ENCODE measurements at places on chromosomes 6 and 20.

DNA sequence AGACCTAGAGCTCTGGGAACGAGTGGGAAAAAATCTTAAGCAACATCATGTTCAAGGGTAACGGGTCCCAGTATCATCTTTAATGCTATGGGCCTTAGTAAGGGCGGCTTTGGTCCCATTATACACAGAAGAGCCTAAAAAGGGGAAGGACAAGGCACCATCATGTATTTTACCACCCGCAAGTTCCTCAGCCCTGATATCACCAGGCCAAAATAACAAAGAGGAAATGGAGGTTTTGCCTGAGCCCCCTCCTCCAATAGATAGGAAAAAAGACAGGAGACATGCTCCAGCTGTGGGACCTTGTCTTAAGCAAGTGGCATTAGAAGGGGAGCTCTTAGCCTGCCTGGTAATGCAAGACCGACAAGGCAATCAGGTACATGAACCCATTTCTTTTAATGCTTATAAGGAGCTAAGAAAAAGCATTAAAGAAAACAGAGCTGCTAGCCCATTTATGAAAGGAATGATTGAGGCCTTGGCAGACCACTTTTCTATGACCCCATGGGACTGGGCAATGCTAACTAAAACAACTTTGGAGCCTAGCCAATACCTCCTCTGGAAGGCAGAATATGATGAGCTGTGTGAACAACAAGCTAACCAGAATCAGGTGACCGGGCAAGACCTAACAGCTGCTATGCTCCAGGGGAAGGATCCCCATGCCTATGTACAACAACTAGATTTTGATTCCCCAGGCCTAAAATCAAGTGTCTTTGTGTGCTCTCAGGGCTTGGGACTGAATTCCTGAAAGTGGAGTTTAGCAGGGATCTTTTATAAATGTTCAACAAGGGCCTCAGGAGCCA, 23.2 kb downstream of the HLA-DPA1 start:
- no peak for DNase-seq

DNA sequence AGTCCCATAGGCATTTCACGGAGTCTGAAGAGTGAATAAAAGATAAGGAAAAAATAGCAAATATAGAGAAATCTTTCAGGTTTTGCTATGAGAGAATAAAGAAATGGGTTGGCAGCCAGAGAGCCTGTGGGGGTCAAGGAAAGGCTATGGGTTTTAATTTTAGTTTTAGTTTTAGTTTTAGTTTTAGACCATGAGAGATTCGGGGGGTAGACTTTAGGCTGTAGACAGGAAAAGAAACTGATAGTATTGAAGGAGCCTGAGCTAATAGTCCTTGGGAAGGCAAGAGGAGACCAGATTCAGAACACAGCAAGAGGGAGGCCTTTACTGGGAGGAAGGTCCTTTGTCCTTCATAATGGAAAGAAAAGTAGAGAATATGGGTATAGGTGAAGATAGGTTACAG, 19.3 kb downstream of the DOP1A start:
- DNase-seq: no peak

DNA sequence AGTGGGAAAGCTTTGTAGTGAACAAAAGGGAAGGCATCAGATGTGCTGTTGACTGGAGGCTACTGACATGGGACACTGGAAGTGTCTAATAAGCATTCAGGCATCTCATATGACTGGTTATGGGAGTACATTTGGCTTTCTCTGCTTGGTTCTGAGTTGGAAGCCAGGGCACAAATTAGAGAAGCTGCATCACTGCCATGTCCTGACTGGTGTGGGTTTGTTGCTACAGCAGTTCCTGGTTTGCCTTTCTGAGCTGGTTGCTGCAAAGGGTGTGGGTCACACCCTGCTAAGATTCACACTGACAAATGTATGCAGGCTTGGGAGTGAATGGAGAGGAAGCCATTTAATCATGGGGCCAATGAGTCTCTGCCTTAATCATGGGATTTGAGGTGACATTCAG, 36.2 kb upstream of the NANP start:
- DNase-seq: no peak

DNA sequence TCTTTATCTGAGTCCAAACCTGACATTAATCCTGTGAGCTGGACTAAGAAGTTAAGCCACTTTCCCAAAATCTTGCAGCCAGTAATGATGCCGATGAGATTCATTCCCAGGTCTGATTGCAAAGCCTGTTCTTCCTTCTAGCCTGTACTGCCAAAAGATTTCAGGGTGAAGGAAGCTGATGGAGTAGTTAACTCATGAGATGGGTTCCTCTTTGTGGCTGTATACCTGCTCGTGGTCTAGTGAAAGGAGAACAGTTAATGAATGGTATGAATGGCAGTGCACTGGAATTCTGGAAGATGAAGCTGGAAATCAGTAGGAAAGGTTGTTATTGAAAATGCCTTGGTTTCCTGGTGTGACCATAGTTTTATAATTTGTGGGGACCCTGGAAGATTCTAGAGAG, 112.0 kb downstream of the FYN start:
- no peak for DNase-seq

DNA sequence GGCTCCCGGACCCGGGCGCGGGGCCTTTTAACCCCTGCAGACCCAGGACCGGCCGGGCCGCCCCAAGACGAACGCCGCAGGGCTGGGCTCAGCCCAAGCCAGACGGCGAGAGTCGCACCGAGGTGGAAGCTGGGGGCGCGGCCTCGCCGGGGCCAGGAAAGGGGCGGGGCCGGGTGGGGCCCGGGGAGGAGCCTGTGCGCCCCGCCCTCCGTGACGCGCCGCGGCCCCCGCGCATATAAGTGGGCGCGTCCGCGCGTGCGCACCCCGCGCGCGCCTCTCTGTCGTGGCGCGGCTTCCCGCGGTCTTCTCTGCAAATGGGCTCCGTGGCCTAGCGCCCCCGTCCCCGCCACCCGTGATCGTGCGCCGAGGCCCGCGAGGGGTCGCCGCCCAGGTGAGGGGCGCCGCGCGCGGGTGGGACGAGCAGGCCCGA, at the start of gene PPDPF:
TSS of gene PPDPF (plus strand) at position 262 of the 430 bp plus-strand sequence. CDS start 544 bp downstream, outside the sequence.
- peak; percentile 70 for DNase-seq

DNA sequence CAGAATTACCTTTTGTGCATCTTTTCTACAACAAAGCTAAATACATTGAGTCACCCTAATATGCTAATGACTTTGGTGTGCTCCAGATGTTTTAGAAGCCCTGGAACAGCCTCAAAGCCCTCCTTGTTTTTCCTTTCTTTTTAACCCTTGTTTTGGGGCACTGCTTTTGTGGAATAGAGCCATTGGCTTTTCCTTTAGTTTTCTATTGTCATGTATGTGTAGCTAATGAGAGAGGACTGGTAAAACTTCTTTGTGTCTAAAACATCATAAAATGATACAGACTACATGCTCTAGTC, 158.8 kb downstream of the JARID2 start:
- no peak for DNase-seq

- no peak for DNase-seq
Measured at GRCh38 chr6:52365866-52366540, 4.1 kb downstream of the PAQR8 start.

DNA sequence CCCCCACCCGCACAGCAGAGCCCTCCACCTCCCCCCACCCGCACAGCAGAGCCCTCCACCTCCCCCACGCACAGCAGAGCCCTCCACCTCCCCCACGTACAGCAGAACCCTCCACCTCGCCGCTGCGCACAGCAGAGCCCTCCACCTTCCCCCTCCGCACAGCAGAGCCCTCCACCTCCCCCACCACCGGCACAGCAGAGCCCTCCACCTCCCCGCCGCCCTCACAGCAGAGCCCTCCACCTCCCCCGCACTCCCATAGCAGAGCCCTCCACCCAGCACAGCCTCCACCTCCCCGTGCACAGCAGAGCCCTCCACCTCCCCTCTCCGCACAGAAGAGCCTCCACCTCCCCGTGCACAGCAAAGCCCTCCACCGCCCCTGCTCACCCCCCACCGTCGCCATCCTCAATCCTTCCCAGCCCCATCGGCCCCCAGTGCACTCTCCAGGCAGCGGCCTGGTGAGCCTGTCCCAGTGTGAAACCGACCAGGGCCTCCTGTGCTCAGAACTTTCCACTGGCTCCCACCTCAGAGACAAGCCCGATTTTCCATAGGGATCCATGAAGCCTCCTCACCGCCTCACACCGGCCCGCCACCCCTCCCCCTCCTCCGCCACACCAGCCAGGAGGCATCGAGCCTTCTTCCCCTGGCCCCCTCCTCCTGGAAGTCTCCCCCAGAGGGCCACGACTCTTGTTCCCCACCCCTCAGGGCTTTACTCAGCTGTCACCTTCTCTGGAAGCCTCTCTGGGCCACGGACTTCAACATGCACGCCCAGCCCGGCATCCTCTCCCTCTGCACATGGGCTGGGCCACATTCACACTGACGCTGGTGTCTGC, 347.1 kb downstream of the ZFAND3 start:
- no peak for DNase-seq

DNA sequence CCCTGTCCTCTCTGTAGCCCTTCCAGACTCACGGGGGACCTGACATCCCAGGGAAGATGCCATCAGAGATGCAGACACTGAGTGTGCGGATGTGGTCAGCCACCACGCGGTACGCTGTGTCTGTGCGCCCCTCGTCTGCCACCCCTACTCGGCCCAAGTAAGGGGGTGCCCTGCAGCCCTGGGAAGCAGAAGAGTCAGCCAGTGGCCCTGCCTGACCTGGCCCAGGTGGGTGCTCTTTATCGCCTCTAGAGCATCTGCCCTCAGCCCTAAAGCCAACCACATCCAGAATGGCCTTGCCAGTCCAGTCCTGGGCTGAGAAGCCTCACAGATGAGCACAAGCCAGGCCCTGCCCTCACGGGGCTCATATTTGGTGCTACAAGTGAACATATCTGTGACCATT, 5.9 kb downstream of the AARS2 start:
- DNase-seq: no peak

GRCh38 chr6:1231941-1232340, 80.0 kb upstream of the FOXQ1 start:
- no peak for DNase-seq

GRCh38 chr6:31768363-31769257, 6.2 kb downstream of the SAPCD1 start:
- no peak for DNase-seq

GRCh38 chr6:11571073-11571472, 33.5 kb downstream of the TMEM170B start:
- no peak for DNase-seq

DNA sequence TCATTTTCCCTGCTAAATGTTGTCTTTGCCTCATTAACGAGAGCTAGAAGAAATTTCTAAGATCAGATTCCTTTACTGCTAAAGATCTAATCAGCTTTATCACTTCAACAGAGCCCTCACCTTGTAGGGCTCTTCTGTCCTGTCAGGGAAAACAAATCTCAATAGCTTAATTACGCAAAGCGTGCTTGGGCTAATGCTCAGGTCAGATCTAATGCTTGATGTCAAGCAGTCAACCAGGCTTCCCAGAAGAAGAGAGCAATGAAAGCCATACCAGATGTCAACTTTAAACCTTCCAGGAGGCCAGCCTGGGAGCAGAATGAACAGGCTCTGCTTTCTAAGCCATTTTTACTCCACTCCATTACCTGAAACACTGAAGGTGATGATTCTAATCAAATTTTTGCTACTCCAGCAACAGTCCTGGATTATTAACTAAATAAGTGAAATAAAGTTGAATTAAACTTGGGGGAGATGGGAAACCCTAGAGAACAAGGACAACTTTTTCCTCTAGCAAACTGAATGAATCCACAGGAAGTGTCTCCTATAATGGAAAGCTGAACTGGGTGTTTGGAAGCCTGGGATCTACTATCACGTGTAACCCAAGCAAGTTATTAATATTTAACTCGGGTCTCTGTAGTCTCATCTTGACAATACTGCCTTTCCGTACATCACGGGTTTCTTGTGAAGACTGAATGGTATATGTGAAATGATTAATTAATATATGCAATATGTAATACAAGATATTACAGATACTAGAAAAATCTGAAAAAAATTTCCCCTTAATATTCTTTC, 273.7 kb downstream of the PTPRK start:
- no peak for DNase-seq

- no peak for DNase-seq
Measured at GRCh38 chr6:164694386-164694785, 615.0 kb downstream of the C6orf118 start.

DNA sequence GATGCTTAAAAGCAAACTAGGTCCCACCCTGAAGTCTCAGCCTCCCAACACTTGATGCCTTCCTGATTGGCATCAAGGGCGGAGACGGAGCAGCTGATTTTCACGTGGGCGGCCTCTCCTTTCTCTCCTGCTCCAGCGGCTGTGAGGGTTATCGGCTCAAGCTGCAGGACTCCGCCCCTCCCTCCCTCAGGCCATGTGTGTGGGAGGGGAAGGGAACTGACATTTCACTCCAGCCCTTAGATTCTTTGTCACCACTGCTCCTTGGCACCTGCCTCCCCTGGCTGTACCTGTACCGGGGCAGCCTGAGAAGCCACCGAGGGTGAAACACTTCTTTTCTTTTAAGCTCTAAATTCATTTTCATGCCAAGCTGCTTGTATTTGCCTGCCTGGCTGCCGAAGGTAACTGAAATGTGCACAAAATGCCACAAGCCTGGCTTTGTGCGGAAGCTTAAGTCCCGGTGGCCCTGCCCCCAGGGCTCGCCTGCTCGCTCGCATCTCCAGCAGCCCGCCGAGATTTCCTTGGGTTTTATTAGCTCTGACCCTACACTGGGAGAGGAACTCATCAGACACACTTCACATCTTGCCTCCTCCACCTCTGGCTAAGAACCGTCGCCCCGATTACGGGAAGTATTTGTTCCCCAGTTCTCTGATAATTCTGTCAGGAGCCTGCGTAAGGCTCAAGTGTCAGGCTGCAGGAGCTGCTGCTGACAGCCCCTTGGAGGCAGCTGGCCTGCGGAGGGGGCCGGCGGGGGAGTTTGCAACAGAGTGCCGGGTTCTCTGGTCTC, 9.6 kb upstream of the CPNE5 start:
- no peak for DNase-seq

DNA sequence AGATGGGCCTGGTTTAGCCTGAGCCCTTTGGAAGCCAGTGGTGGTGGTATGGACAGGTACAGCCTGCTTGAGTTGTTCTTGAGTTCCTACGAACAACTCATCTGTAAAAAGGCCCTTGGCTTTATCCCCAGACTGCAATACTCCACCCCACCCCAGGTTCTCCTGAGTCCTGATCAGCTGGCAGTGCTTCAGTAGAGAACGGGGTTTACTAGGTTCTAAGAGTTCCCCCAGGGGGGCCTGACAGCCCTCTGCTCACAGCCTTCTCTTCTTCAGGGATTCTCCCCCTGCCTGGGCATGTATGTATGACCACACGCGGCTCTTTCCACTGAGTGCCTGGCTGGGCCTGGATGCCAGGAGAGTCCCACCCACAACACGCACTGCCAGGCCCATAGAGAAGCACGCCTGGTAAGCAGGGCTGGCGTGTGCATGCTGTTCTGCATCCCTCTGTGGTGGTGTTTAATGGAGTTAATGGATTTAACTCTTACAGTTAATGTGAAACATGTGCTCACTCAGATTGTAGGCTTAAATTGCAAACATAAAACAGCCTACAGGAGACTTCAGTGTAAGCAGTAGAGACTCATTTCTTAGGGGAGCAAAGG, 44.3 kb upstream of the SLC4A11 start:
- DNase-seq: no peak

DNA sequence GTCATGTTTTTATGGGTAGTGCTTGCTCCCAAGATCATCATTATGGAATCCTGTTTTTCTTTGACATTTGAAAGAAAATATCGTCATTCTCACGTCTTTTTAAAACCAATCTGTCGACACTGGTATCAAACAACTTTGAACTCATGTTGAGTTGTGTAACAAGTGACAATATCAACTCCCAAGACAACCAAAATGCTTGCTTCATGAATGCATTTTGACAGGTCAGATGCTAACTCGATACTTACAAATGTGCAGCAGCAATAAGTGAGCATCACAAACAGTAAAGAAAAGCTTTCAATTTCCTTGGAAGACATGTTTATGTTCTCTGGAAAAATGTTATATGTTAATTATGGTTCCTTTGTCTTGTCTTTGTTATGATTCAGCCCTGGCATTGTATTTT, 125.9 kb downstream of the EPHA7 start:
- no peak for DNase-seq

All from NK-92 treated with Interleukin-12 subunit alpha and Interleukin-12 subunit beta, amount 100 ng/mL, for 24 hours (cell line).